ENCODE measurements at places on chromosomes 1 and 21.

- DNase-seq = no peak
These were observed 159.1 kb downstream of the CHRM3 start for GRCh38 chr1:239545466-239545865.

DNA sequence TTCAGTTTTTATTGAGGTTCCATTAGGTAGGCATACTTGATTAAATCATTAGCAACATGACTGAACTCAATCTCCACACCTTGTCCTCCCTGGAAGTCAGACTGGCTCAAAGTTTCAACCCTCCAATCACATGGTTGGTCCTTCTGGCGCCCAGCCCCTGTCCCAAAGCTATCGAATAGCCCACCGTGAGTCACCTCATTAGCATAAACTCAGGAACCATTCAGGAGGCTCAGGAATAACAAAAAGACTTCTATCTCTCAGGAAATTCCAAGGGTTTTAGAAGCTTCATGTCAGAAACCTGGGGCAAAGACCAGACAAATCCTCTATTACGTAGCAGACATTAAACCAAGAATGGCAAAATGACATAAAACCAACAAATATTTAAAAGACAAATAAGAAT lies 78.6 kb downstream of the RGS2 start:
- DNase-seq = no peak

- no peak for DNase-seq
These were observed 101.3 kb upstream of the USP24 start for GRCh38 chr1:55316502-55316901.

GRCh38 chr1:44587796-44588460 lies 86.4 kb downstream of the TMEM53 start:
- DNase-seq = no peak

- DNase-seq = no peak
These were observed at the start of gene C1orf116 for GRCh38 chr1:207032528-207033017. C1orf116 (minus strand) TSS chr1:207032756; CDS start chr1:207027598, 5,158 bp downstream.

All from endothelial cell (in vitro differentiated cells).